ENCODE measurements at places on chromosomes 2 and 18.

DNA sequence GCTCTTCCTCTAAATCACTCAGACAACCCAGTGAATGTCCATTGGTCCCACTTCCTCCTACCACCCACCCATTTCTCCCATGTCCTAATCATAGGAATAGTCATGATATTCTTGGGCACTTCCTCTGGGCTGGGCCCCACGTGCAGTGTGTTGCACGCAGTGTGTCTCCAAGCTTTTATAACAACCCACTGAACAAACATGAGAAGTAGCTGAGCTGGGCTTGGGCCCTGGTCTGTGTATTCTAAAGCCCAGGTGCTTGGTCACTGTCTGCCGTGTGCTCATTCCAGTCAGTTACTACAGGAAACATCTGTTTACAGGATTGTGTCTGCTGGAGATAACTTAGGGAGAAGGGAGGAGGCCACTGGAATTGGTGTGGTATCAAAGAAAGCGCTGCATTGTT, 64.2 kb upstream of the THOC1 start:
- no peak for DNase-seq

- DNase-seq = no peak
These were observed 113.6 kb upstream of the COL5A2 start for GRCh38 chr2:189293164-189293563.

GRCh38 chr2:62292190-62292589, 96.3 kb downstream of the B3GNT2 start:
- DNase-seq = no peak

- no peak for DNase-seq
These were observed 8.8 kb upstream of the ATOH8 start for GRCh38 chr2:85744741-85745601.

GRCh38 chr2:135451966-135452365, 79.1 kb downstream of the ZRANB3 start:
- DNase-seq = no peak

- DNase-seq = no peak
These were observed 19.8 kb downstream of the RNF103 start for GRCh38 chr2:86603905-86604304.

- no peak for DNase-seq
These were observed 84.2 kb upstream of the PIK3C3 start for GRCh38 chr18:41870817-41871216.

GRCh38 chr2:126729896-126730295, 73.9 kb downstream of the GYPC start:
- no peak for DNase-seq

GRCh38 chr2:175947073-175947472, 55.0 kb downstream of the LNPK start:
- no peak for DNase-seq

DNA sequence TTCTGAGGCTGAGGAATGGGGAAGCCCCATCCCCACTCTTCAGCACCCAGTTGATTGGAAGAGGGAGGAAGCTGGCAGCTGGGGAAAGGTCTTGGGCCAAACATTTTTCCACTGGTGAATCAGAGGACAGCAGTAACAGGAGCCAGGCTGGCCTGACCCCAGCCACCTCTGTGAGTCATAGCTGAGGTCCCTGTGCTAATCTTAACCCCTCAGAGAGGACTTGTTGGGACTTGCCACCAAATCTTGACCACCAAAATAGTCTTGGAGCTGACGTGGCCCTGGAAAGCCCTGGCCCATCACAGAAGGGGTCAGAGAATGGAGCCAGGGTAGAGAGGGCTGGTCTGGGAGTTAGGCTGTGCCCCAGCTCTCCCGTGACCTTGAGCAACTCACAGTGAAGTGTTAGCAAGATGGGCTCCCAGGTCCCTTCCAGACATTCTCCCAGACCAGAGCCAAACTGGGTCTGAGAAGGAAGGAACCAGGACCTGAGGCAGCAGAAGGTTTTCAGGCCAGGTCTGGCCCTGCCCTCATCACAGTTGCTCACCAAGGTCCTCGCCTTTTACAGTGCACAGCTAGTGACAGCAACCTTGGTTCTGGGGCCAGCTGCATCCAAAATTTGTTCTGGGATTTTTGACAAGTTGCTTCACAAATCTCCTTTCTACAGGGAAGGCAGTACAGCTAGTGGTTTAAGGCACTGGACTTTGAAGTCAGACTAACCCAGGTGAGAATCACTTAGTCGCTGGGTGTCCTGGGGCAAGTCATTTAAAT, 266.6 kb downstream of the CYP26B1 start:
- no peak for DNase-seq

DNA sequence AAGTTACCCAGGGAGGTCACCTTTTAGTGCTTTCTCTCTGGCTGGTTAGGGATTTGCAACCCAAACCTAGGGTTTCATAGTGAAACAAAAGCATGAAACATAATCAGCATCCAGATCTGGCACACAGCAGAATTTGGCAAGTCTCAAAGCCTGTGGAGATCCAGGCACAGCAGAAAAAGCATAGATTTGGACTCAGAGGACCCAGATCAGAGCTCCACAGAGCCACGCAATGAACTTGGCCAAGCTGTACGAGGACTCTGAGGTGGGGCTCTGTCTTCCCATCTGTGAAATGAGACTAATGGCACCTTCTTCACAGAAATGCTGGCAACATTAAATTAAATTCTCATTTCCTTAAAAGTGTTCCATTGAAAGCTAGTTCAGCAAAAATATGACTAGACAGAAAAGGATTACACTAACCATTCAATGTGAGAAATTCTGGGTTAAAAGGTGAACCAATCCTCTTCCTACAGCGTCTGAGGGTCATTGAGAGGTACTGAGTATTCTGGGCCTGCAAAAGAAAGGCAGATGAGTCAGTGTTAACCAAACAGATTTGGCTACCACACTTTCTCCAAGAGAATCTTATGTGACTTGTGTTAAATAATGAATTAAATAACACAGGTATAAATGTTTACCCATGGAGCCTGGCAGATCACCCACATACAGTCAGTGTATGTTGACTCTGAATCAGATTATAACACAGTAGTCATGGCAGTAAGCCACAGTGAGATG, 266.3 kb downstream of the MREG start:
- no peak for DNase-seq

DNA sequence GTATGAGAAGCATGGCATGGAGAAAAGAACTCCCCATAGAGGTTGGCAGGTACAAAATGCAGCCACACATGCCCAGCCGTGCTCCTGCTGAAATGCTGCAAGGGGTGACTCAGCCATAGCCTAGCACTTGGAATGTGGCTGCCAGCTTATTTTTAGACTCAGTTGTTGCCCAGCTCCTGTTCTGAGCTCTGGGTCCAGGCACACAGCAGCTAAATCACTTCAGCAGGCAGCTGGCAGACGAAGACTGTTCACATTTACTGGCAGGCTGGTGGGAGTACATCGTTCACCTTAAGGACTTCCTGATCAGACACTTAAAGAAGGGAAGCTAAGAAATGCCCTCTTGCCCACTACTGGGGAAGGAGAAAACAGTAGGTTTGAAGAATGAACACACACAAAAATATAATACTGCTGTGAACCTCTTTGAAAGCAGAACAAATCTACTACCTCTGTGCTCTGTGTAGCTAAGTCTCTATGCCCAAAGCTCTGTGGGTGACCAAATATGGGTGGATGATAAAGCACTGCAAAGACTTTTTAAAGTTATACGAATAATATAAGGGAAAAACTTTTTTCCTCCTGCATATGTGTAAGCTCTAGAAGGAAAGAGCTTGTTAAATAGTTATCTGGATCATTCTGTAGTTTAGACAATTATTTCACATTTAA, 146.1 kb downstream of the LNPK start:
- no peak for DNase-seq

GRCh38 chr2:39215545-39215944, 28.2 kb downstream of the CDKL4 start:
- no peak for DNase-seq

- no peak for DNase-seq
These were observed 247.3 kb downstream of the PRKCE start for GRCh38 chr2:45898819-45899218.

DNA sequence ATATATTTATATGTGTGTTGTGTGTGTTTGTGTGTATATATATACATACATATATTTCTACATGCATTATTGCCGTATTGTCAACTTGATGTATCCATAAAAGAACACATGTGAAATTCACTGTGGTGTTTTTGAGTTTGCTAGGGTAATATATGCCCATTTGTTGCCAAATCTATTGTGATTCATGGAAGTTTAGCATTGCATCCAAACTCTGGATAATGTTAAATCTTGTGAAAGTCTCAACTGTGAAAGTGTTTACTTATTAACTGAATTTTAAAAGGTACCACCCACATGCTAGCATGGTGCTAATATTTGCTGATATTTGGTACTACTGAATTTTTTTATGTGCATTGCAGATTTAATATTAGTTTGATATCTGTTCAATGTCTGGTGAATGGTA, 96.6 kb upstream of the SLC8A1 start:
- DNase-seq = no peak

- no peak for DNase-seq
These were observed 421.7 kb downstream of the TGIF1 start for GRCh38 chr18:3871687-3872086.

DNA sequence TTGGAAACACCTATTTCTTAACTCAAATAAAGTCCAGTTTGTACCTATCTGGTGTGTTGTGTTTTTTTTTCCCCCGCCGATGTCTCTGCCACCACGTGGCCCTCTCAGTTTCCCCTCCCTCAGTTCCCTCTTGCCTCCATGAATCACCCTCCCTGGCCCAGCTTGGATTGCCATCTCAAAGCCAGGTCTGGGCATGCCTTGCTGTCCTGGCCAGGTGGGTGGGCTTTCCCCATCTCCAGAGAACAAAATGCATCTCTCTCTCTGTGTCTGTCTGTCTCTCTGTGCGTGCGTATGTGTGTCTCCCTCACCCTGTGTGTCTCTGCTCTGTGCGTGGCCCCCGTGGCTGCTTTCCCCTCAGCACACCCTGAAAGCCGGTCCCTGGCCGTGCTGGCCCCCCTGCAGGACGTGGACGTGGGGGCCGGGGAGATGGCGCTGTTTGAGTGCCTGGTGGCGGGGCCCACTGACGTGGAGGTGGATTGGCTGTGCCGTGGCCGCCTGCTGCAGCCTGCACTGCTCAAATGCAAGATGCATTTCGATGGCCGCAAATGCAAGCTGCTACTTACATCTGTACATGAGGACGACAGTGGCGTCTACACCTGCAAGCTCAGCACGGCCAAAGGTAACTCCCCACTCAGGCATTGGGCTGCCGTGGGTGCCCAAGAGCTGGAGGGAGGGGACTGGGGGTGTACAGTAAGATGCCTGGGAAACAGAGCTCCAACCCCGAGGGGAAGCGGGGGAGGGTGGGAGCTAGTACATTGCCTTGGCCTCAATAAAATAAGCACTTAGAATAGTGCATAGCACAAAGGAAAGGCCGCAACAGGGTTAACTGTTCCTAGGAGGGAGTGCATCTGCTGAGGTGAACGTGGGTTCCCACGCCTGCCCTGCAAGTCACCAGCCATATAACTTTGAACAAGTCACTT, 31.6 kb upstream of the GMPPA start:
- no peak for DNase-seq

DNA sequence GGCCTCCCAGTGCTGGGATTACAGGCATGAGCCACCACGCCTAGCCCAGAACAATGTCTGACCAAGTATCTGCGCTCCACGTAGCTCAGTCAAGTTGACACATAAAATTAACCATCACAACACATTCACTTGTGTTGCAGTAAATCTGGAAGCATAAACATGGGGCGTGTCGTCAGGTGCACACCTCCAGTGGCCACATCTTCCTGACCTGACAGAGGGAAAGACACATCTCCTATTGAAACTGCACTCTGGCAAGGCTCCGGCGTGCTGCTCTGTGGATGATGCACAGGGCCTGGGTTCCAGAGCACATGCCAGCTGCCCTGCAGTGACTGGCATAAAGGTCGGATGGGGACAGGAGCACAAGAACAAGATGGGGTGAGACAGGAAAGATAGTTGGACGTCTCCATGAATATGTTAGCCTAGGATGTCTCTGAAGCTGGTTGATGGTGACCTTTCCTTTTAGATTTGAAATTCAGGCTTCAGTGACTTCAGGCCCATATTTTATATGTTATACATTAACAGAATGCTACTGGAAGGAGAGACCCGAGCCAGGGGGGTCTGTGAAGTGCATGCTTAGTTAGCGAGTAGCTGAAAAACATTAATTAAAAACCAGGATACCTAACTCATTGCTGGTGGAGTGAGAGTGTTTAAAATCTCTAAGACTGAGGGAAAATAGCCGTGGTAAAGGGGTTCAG, 10.9 kb downstream of the IMPA2 start:
- DNase-seq = no peak

GRCh38 chr18:63953811-63954210, 4.7 kb downstream of the HMSD start:
- no peak for DNase-seq

DNA sequence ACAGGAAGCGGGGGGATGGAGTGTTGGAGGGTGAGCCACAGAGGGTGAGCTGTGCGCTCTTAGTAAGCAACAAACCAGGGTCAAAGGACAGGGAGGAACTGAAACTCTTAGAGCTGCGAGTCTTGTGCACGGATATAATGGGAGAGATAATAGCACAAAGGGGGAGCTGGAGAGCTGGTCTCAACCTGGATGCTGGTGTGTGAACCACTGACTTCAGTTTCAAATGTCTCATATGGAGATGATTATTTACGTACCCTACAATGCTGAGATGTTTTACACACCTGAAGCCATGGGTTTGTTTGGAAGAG, 35.9 kb downstream of the PTGR3 start:
- no peak for DNase-seq

GRCh38 chr18:55307505-55307904, 280.5 kb downstream of the TCF4 start:
- DNase-seq = no peak

DNA sequence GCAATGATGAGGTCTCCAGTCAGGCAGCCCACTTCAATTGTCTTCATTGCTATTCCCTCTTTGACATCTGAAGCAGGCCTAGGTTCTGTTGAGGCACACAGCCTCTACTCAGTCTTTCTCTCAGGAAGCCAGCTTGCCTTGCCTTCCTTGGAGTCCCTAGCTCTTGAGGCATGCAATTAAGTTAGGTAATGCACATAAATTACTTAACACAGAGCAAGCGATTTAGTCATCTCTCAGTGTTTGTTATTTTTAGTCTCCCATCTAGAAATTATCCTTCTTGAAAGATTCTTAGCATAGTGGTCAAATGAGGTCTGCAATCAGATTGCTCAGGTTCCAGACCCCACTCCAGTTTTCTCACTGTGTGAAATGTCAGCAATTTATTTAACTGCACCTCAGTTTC, 32.0 kb downstream of the SULT1C4 start:
- no peak for DNase-seq

- DNase-seq = no peak
These were observed 199.7 kb downstream of the KCNS3 start for GRCh38 chr2:18078216-18078615.

- DNase-seq = no peak
These were observed 641.6 kb downstream of the EPHA4 start for GRCh38 chr2:220930271-220931076.

GRCh38 chr2:153105829-153106578, 372.6 kb downstream of the RPRM start:
- DNase-seq = no peak

DNA sequence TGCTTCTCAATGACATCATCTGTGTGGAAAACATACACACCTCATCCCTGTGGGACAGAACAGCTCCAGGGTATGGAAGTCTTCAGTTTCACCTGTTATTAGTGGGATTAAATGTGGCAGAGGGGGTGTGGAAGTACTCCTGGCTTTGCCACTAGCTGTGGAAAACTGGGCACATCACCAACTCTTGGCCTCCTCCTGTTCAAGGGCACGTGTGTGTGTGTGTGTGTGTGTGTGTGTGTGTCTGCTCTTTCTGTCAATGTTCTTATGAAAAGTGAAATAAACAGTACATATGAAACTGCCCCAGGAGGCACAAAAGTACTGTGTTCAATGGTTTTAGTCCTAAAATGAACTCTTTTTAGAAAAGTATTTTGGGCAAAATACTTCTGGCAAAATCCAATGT, 65.9 kb downstream of the MTHFD2 start:
- no peak for DNase-seq

- DNase-seq = peak; percentile 74
These were observed 16.5 kb downstream of the TWIST2 start for GRCh38 chr2:238864207-238865014.
